ENCODE measurements at places on chromosomes 16 and 17. TPM values are rescaled to one million over a fixed set of nuclear protein-coding genes. Genes with fewer than 3 reads are reported as not detected.

DNA sequence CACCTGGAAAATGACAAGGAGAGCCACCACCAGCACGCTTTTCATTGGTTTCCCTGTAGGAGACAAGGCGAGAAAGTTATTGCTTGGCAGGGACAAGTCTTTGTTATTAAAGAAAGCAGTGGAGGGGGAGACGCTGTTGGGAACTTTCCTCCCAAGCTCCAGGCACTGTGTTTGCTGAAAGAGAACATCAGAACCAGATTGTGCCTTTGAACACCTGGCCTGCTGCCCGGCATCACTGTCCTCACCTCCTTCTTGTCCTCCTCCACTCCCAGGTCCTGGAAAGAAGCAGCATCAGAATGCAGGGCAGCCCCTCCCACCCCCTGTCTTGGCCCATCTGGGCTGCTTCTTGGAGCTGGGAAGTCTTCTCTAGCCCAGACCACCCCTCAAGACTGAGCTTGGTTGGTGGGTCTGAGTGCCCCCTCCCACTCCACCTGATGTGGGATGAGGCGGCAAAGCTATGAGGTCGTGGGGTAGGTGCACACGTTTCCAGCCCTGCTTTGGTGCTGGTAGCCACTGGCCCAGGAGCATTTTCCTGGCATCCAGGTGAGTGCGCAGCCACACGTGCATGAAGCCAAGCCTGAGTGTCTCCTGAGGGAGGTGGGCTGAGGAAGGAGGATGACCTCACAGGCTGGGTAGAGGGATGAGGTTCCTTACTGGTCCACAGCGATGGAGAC lies 6.2 kb downstream of the CCR7 start:
- no peak for DNase-seq

- DNase-seq: no peak
These were observed 37.4 kb upstream of the COQ7 start for GRCh38 chr16:19029980-19030379.

DNA sequence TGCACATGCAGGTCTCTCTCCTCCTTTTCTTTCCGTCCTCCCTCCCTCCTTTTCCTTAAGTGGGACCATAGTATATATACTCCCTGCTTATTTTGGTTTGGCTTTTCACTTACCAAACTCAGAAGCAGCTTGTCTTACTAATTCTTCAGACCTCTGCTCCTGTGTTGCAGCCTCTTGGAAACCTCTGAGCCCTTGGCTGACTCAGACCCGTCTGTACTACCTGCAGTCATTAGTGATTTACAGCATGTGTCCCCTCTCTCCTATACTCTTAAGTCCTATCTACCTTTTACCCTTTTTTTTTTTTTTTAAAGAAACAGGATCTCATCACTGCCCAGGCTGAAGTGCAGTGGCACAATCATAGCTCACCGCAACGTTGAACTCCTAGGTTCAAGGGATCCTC lies 207.0 kb downstream of the STX8 start:
- DNase-seq: no peak

GRCh38 chr17:74987909-74988711 lies 678 bp downstream of the CDR2L start:
- peak; percentile 90 for DNase-seq

The DPEP1 gene
- polyA plus RNA-seq: 6.8 TPM

GRCh38 chr16:22252317-22252716 lies 44.9 kb upstream of the POLR3E start:
- DNase-seq: no peak

The IRX5 gene
- 23.2 TPM for polyA plus RNA-seq

GRCh38 chr17:17807440-17807839 lies 29.3 kb downstream of the SREBF1 start:
- no peak for DNase-seq

The CETP gene
- polyA plus RNA-seq: 13.7 TPM

The LHX1 gene
- 0.17 TPM for polyA plus RNA-seq

GRCh38 chr16:89561142-89561883 lies 831 bp downstream of the RPL13 start:
- DNase-seq: no peak

GRCh38 chr17:44308865-44309264 lies 464 bp downstream of the RUNDC3A start:
- no peak for DNase-seq

GRCh38 chr16:58024486-58025350 lies 836 bp upstream of the MMP15 start:
- peak; percentile 63 for DNase-seq

- no peak for DNase-seq
These were observed 29.7 kb downstream of the FAM222B start for GRCh38 chr17:28812748-28813377.

Measured in left lung (tissue), 14 donors.